Progenitor cell of endocrine pancreas (in vitro differentiated cells): ENCODE measurements at places on chromosomes 5 and 9.

DNA sequence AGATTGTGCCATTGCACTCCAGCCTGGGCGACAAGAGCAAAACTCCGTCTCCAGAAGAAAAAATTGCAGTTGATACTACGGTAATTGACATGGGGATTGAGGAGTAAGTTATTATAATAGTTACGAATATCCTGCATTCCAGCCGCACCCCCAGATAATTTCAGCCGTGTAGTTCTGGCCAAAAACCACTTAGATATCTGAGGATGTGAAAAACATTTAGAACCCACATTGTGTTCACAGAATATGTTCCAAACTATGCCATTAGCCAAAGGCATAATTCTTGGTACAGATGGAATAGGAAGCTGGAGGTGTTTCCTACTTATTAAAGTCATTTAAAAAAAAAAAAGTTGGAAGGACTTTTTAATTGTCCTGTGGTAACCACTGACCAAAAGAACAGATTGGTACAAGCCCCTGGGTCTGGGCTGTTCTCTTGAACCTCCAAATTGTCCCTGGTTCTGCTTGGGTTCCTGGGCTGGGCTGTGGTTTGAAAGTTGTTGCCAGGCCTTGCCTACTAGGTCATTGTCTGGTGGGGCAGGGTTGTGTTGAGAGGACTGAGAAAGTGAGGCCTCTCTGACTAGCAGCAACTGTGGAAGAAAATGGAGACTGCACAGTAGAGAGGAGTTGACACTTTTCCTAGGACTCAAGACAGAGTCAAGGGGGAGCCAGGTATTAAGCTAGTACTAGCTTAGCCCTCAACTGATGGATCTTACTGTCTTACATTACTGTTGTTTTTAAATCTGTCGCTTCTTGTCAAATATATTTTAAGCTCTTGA lies 198.8 kb downstream of the NR3C1 start:
- DNase-seq = no peak

GRCh38 chr9:131346559-131346958 lies 47.3 kb upstream of the PRRC2B start:
- no peak for DNase-seq

DNA sequence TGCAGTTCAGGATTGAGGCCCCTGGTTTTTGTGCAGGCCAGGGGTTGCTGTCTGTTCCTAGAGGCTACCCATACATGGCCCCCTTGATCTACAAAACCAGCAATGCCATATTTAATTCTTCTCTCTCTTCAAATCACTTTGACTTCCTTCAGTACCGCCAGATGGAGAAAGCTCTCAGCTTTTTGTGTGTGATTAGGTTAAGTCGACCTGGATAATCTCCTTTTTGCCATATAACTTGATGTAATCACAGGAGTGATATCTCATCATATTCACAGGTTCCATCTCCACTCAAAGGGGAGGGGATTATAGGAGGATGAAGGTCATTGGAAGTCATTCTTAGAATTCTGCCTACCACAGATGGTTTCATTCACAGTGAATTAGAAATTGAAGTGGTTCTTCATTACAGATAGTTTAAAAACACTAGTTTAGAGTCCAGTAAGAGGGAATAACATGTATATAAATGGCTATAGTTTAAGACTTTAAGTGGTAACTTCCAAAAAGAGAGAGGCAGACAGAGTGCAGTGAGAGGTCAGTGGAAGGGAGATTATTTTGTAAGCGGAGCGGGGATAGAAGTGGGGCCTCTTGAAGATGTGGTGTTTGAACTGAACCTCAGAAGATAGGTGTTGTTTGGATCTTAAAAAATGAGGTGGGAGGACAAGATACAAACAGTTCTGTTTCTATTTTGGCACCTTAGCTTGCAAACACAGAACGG lies 85.9 kb downstream of the GALNT10 start:
- no peak for DNase-seq

DNA sequence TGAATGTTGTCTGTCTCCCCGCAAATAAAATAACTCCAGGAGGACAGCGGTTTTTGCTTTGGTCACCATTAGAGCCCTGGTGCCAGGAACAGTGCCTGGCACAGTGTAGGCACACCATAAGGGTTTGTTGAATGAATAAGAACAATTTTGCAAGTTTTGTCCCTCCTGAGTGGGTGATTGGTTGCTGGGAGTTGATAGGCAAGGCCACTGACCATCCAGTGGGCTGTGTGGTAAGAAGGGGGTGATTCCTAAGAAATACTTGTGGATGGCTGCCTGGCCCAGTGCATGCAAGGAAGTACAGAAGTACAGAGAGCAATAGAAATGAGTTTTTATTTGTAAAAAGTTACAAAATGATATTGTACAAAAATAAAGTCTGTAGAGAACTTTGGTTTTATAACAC lies 27.5 kb downstream of the GDNF start:
- DNase-seq = no peak

DNA sequence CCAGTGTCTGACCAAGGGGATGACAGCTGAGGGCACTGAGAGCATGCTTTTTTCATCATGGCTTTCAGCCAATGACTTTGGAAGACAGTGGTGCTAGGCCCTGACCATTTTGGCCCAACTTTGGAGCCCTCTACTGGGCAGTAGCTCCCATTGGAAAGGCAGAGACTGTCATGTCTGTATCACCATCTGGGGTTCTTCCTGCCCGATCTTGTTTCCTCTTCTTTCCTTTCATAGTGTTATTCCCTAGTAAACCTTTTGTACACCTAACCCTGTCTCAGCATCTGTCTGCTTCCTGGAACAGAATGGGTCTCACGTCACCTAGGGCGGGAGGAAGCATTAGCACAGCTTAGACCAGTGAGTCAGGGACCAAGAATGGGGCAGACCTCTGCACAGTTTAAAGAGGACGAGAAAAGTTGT lies 97.4 kb upstream of the MAST4 start:
- no peak for DNase-seq

- no peak for DNase-seq
Observed at GRCh38 chr9:111866976-111867375, 29.6 kb upstream of the UGCG start.
